HEK293T (cell line): ENCODE measurements at places on chromosomes 16 and 17.
A peak's percentile ranks its signal among the peaks of the same experiment; 100 is the strongest.

DNA sequence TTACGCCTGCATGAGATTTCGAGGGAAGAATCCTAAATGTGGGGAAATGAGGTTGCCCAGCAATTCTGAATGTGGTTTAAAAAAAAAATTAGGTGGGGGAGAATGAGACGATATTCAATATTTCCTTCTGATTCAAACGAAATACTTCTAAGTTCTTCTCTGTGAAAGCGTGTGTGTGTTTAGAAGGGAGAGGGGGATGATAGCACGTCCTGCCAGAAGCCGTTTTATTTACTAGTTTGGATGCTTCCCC lies 47.8 kb downstream of the TBC1D16 start:
- DNase-seq = no peak

DNA sequence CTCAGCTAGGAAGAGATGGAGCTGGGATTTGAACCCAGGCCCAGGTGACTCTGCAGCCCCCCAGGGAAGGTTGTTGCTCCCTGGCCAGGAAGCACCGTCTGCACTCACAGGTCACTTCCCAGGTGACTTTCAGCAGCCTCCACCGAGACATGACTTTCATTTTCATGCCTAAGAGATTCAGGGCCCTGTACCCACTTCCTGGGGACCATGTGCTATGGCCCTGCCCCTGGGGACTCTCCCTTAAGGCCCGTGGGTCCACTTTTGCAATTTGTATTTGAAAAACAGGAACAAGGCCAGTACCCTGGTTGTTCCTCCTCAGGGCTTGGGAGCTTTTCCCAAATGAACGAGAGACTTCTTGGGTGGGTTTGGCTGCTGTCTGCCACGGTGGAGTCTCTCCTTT lies 191.0 kb downstream of the IRF8 start:
- DNase-seq = no peak

GRCh38 chr17:81365601-81366585 lies 29.4 kb upstream of the BAHCC1 start:
- no peak for DNase-seq

- DNase-seq = no peak
These were observed 26.6 kb upstream of the SLC13A2 start for GRCh38 chr17:28446716-28447395.

DNA sequence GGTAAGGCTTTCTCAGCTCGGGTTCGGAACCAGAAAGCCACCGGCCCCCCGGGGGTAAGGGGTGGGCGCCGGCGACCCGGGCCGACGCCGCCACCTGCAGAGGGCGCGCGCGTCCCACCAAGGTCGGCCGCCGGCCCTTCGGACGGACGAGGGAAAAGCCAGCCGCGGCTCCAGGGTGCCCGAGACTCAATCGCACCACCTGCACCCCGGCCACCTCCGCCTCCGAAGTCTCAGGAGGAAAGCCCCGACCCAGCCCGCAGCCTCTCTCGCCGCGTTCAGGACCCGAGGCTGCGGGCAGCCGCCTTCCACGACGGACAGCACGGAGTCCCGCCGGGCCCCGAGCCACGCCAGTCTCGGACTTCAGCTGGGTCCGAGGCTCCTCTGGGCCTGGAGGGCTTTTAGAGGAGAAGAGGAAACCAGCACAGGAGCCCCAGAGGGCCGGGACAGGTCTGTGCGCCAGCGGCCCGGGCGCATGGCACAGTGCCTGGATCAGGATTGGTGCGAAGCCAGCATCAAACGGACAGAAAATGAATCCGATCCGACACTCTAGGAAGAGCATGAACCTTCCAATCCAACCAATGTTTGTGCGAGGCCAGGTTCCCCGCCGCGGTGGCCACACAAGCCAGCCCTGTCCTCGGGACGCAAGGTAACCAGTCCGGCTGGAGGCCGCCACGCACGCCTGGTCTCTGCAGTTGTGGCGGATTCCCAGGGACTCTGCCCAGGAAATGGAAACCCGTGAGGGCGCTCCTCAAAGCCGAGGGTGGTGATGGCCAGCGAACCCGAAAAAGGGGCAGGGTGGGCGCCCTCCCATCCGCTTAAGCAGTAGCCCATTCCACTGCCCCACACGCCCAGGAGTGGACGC lies 6.7 kb downstream of the CBX8 start:
- DNase-seq = peak; percentile 67

- DNase-seq = no peak
These were observed 5.2 kb downstream of the TIMP2 start for GRCh38 chr17:78919861-78920450.

GRCh38 chr16:57388359-57389086 lies 16.0 kb upstream of the CCL17 start:
- DNase-seq = no peak

- no peak for DNase-seq
These were observed 22.4 kb downstream of the FA2H start for GRCh38 chr16:74752258-74752657.

- DNase-seq = no peak
These were observed 953 bp upstream of the NECAB2 start for GRCh38 chr16:83967091-83967490.

DNA sequence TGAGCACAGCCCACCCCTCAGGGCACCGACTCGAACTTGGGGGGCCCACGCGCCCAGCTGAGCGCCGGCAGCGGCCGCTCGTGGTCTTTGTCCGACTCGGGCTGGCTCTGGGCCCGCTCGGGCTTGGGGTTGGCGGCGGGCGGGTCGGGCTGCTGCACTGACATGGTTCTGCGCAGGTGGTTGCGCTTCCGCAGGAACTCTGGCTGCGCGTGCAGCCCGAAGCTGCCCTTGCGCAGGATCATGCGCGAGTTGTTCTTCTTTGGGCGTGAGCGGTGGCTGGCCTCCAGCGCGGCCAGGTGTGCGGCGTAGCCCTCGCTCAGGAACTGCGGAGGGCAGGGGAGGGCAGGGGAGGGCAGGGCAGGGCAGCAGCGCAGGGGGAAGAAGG lies 11.1 kb downstream of the PIMREG start:
- no peak for DNase-seq

GRCh38 chr17:77609553-77610517 lies 348.7 kb upstream of the TNRC6C start:
- DNase-seq = no peak

- DNase-seq = no peak
These were observed 1.6 kb upstream of the GAS7 start for GRCh38 chr17:10200016-10200415.
